ENCODE measurements at places on chromosomes 2 and 18.
A peak's percentile ranks its signal among the peaks of the same experiment; 100 is the strongest.

GRCh38 chr2:147646818-147647468, 197.9 kb upstream of the ACVR2A start:
- no peak for DNase-seq

- no peak for DNase-seq
Measured at GRCh38 chr2:217282531-217282930, 422.7 kb upstream of the TNP1 start.

DNA sequence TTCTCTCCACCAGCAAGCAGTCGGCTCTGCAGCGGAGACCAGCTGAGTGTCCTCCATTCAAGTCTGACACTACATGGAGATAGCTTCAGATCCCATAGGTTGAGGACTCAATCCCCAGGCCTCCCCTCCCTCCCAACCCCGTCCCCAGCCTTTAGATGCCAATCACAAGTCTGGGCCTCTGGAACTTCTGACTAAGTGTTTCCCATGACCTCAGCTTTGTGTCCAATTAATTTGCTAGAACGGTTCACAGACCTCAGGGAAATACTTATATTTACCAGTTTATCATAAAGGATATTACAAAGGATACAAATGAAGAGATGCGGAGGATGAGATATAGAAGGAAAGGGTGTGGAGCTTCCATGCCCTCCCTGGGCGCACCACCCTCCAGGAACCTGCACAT, 77.4 kb downstream of the MERTK start:
- no peak for DNase-seq

- DNase-seq: no peak
Measured at GRCh38 chr2:237300739-237301138, 113.2 kb downstream of the COL6A3 start.

DNA sequence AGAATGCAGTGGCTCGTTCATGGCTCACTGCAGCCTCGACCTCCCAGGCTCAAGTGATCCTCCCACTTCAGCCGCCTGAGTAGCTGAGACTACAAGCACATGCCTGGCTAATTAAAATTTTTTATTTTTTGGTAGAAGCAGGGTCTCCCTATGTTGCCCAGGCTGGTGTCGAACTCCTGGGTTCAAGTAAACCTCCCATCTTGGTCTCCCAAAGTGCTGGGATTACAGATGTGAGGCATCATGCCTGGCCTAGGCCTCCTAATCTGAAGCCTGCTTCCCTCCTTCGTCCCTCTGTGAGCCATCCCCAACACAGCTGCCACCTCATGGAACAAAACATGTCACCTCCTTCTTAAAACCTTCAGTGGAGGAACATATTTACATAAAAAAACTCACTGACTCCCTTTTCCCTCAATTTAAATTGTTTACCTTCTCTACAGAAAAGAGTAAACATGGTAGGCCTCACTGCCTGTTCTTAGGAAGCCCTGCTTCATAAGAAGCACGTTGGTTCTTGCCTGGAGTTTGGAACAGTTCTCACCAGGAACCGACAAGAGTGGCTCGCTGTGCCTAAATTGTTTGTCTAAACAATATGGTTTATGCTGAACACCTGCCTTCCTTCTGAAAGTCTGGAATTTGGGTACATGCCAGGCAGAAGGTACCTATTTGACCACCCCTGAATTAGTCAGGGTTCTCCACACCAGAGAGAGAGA, 12.1 kb upstream of the RHOB start:
- no peak for DNase-seq

GRCh38 chr2:111022633-111023032, 98.1 kb upstream of the BCL2L11 start:
- DNase-seq: no peak

GRCh38 chr18:63367053-63367953, at the start of gene KDSR:
TSS of gene KDSR (minus strand) at chr18:63367206. CDS start at chr18:63367118, 88 bp downstream.
- peak; percentile 76 for DNase-seq

- DNase-seq: no peak
Measured at GRCh38 chr2:160646684-160647444, 153.3 kb upstream of the RBMS1 start.

- no peak for DNase-seq
Measured at GRCh38 chr2:184113696-184114403, 484.5 kb upstream of the ZNF804A start.

GRCh38 chr2:25558262-25558661, 115.1 kb downstream of the DTNB start:
- DNase-seq: no peak

DNA sequence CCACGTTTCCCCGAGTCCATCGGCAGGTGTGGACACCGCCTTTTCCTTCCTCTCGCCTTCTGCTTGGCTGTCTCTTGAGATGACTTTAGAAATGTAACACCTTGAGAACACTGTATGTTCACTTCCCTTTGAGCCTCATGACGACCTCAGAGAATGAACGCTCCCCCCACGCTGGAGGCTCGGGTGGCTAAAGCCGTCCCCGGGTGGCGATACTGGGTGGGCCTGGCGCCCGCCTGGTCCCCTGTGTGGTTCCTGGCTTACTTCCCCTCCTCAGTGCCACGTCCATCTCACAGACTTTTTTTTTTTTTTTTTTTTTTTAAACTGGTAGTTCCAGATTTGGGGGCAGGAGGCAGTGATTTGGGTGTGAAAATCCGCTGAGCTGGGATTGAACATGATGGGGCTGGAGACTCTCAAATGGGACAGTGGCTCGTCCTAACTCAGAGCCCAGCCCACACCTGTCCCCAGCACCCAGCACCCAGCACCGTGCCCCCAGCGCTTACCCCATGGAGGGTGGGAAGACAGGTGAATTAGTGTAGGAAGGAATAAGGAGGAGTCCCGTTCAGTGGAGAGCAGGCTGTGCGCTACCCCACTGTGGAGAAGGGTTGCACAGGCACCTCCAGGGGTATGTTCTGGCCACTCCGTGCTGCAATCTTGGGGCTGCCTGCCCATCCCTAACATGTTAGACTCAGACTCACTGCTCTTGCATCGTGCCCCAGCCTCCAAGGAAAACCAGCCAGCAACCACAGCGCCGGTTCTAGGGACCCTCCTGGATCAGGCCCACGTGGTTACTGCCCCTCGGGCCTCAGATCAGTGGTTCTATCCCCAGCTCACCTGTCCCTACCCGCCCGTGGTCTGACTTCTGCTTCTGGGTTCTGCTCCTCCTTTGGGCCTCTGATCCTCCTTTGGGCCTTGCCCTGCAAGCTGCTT, 174.0 kb downstream of the ASB1 start:
- no peak for DNase-seq

DNA sequence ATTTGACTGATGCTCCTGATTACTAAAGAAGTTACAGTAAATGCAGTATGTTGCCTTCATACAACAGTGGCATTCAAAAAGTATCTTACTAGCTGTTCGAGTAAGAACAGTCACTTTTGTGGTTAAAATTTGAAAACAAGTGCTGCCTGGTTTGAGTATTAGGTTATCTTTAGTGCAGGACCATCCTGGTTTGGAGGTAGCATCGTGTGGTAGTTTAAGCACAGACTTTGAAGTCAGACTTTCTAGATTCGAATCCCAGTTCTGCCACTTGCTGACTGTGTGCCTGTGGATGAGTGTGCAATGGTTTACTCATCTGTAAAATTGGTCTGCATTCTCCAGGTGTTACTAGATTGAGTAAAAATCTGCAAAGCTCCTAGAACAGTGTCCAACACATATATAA, 96.8 kb downstream of the SGPP2 start:
- no peak for DNase-seq

- no peak for DNase-seq
Measured at GRCh38 chr2:30321466-30321865, 90.1 kb downstream of the LBH start.

GRCh38 chr2:47741637-47742036, 41.3 kb upstream of the MSH6 start:
- DNase-seq: no peak

DNA sequence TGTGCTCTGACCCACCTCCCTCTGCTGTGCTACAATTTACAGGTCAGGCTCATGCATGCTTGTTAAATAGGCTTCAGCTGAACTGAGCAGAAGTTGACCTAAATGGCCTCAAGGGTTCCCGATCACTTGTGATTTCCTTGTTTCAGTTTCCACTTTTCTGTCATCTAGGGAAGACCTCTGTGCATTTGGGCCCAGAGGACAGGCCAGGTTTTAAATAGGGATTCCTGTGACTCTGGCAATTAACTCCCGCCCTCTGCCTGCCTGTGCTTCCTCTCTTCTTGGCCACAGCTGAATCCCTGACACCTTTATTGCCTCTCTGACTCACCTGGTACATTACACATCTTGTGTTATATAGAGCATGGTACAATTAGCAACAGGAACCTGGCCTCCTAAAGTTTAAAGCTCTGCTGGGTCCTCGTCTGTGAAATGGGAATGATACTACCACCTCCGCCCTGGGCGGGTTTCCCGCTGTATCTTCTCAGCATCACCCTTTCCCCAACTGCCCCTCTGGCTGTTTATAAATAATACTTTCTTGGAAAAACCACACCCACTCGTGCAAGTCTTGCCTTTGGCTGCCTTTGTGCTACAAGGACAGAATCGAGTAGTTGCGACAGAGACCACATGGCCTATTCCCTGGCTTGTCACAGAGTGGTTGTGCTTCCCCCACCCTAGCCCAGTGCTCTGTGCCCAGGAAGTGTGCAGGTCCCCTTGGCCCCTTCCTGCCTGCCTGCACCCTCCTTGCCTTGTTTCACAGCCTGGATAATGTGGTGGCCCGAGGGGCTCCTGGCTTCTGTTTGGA, 7.9 kb downstream of the CABLES1 start:
- DNase-seq: no peak

GRCh38 chr18:67408240-67408639, 108.3 kb downstream of the DSEL start:
- no peak for DNase-seq

DNA sequence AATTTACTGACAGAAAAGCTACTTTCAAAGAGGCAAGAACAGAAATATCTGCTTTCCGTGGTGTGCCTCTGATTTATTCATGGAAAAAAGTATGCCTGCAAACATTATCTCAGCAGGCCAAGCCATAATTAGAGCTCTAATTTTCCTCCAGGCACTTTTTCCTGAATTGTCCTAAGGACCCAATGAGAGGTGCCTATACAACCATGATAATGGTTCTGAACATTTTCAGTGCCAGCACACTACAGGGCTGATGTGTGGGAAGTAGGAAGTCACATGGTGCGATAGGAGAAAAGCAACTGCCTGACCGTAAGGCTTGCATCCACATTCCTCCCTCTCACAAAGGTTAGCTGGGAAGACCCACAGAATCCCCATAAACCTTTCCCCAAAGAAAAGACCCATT, 45.9 kb upstream of the EGR4 start:
- no peak for DNase-seq

GRCh38 chr18:55530166-55530565, 57.8 kb downstream of the TCF4 start:
- no peak for DNase-seq

- DNase-seq: no peak
Measured at GRCh38 chr2:31129375-31130171, 8.7 kb downstream of the GALNT14 start.

DNA sequence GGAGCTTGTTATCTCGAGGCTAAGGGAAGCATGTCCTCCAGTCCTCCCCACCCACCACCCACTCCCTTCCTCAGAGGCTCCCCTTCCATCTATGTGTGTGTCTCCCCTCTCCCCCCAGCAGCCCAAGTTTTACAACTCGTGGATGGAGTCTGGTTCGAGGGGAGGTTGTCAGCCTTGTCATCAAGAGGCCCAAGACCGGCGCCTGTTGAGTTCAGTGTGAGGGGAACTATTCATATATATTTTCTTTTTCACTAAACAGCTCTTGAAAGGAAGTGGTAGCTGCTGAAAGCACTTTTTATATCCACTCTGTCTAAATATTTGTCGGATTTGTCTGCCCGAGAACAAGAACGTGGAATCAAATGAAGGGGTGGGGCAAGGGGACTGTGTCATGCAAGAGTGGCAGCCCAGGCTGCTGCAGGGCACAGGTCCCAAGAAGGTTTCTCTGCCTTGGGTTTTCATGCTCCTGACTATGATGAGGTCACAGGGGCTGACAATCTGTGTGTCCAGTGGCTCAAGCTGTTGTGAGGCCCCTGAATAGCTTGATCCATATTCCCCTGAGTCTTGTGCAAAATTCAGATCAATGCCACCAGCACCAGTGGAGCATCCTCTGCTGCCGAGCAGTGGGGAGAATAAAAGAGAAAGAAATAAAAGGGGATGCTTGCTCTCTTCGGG, 35.0 kb downstream of the NRP2 start:
- DNase-seq: no peak

GRCh38 chr2:200177971-200178911, 128.3 kb upstream of the SPATS2L start:
- no peak for DNase-seq

DNA sequence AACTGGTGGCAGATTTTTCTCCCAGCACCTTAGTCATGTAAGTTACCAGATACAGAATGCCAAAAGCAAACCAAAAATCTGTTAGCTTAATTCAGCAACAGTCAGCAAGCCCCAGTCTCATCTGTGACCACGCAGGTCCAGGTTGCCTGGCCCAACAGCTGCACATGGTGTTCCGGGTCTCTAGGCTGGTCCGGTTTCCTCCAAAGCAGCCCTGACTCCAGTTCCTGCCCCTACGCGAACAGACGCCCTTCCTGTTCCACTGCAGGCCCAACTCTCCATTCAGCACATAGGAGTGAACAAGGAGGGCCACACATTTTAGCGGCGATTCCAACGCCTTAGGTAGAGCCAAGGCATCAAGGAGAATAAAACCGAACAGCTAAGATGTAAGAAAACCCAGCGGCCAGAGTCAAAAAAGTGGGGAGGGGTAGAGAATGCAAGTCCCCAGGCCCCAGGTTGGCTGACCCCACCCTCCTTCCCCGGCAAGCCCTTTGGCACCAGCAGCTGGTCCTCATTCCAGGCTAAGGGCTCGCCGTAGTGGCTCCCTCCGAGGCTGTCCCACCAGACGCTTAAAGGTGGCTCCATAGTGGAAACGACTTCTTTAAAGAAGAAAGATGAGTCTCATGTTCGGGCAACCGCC, 1.5 kb downstream of the STK25 start:
- DNase-seq: no peak

- DNase-seq: no peak
Measured at GRCh38 chr18:76994086-76994654, 138.4 kb downstream of the MBP start.

- DNase-seq: no peak
Measured at GRCh38 chr2:223123855-223124610, 72.0 kb downstream of the KCNE4 start.

- DNase-seq: no peak
Measured at GRCh38 chr2:148965623-148966437, 72.7 kb upstream of the LYPD6B start.

GRCh38 chr2:205827809-205828365, 145.6 kb downstream of the NRP2 start:
- DNase-seq: no peak

GRCh38 chr2:192288295-192288694, 93.6 kb upstream of the TMEFF2 start:
- no peak for DNase-seq

All from stimulated activated CD8-positive, alpha-beta memory T cell treated with anti-CD3 and anti-CD28 coated beads, Interleukin-4, amount 100 ng/mL, for 24 hours (primary cell).